ENCODE measurements at places on chromosomes 13 and 19. TPM values are rescaled to one million over a fixed set of nuclear protein-coding genes. Genes with fewer than 3 reads are reported as not detected.

The RFPL4A gene
- total RNA-seq, result not detected

The CACTIN gene
- 12.2 TPM for total RNA-seq

The DHDH gene
- total RNA-seq, result 0.21 TPM

The ICAM5 gene
- total RNA-seq, result 0.42 TPM

The ZNF431 gene
- total RNA-seq, result 23.6 TPM

The FUT2 gene
- not detected for total RNA-seq

The COMMD6 gene
- 65.1 TPM for total RNA-seq

The NECTIN2 gene
- 22.1 TPM for total RNA-seq

The ZNF626 gene
- total RNA-seq, result 9.7 TPM

The SCEL gene
- not detected for total RNA-seq

The CEACAM7 gene
- total RNA-seq, result not detected

The NPAS1 gene
- total RNA-seq, result 0.10 TPM

The ZNF556 gene
- not detected for total RNA-seq

The OR7D2 gene
- total RNA-seq, result under 0.01 TPM

The CRLF1 gene
- 0.21 TPM for total RNA-seq

The NCR1 gene
- total RNA-seq, result 10.4 TPM
